ENCODE measurements at places on chromosomes 3 and 15.

GRCh38 chr3:13019243-13020095 lies 53.8 kb downstream of the IQSEC1 start:
- peak; percentile 94 for DNase-seq

GRCh38 chr3:61111825-61112224 lies 139.4 kb downstream of the FHIT start:
- no peak for DNase-seq

DNA sequence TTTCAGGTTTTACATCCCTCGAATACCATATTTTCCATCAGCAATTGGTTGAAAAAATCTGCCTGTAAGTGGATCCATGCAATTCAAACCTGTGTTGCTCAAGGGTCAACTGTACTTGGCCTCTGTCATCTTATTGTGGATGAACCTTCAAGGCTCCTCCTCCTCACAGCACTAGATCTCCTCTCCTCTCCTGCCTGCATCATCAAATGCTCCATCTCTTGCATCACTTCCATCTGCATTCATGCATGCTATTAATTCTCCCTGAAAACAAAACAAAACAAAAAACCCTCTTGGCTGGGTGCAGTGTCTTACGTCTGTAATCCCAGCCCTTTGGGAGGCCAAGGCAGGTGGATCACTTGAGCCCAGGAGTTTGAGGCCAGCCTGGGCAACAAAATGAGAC lies 10.1 kb downstream of the BCL2L10 start:
- DNase-seq: no peak

- DNase-seq: peak; percentile 37
Observed at GRCh38 chr3:182327196-182327681, 466.1 kb upstream of the ATP11B start.

DNA sequence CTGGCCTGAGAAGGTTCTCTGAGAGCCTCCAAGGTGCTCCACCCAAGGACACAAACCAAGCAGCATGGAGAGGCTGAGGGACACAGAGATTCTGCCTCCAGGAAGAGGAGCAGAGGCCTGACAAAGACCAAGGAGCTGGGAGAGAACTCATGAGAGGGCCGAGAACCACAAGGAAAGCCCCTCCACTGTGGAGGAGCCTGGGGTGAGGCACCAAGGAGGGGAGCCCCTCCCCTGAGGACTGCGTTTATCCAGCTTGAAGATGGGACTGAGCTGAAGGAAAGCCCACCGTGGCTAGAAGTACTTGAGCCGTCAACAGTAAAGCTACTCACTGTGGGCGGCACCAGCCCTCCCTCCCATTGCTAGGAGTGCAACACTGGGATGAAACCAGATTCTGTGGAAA lies 63.1 kb upstream of the MEF2A start:
- DNase-seq: no peak

GRCh38 chr15:79179108-79179561 lies 88.6 kb upstream of the RASGRF1 start:
- DNase-seq: no peak

GRCh38 chr3:32958509-32958908 lies 7.1 kb downstream of the CCR4 start:
- DNase-seq: no peak

- peak; percentile 84 for DNase-seq
Observed at GRCh38 chr3:156674911-156675829, 780 bp downstream of the TIPARP start.

GRCh38 chr15:80507131-80507530 lies 102.9 kb downstream of the ARNT2 start:
- no peak for DNase-seq

GRCh38 chr3:127613406-127613805 lies 15.2 kb downstream of the MCM2 start:
- DNase-seq: no peak

DNA sequence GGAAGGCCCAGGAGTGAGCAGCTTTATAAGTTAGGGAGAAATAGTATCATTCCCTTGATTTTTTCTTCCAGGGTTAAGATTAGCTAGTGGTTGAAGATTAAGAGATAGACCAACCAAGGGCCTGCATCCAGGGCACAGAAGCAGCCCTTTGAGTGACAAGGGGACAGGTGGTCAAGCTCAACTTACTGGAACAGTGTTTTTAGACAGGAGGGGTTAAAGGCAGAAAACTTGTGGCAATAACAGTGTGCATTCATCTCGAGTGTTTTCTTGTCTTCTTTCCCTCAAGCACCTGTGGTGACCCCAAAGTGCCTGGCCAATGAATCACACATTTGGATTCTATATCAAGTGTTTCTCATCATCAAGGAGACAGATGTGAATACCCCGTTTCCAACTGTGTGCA lies 267.5 kb downstream of the PDCD6IP start:
- no peak for DNase-seq

DNA sequence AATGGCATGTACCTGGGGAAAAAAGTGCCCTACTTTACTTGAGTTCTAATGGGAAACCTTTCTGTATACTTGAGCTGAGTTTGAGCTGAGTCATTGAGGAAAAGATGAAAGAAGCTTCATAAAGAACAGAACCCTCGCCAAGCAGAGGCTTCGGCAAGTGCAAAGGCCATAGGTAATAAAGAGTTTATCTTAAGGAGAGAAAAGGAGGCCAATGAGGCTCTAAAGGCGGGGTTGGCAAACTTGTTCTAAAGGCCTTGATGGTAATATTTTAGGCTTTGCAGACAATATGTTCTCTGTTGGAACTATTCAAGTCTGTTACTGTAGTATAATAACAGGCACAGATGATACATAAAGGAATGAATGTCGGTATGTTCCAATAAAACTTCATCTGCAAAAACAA lies 17.6 kb upstream of the TRAT1 start:
- DNase-seq: no peak

DNA sequence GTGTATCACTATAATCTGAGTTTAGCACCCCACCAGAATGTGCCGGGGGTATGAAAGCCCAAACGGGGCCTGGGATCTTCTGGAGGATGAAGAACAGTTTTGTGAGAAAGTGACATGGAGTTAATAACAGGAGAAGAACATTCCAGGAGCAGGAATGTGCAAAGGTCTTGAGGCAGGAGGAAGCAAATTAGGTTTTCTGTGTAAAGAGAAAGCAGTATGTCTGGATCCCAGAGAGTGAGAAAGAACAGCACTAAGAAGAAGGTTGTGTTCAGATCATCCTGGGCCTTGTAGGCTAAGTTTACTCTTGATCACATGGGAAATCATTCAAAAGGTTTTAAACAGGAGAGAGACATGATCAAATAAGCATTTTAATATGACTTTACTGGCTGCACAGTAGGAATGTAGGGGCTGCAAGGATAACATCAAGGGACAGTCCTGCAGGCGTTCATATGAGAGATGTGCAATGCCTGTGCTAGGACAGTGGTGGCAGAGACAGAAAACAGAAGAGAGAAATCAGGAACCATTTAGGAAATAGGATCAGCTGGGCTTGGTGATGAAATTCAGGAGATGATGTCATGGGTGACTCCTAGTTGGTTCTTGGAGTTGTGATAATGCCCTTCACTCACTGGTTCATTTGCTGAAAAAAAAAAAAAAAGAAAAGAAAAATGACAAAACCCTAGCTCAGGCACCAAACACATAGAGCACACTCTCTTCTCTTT lies 113.5 kb downstream of the TNIK start:
- DNase-seq: no peak

DNA sequence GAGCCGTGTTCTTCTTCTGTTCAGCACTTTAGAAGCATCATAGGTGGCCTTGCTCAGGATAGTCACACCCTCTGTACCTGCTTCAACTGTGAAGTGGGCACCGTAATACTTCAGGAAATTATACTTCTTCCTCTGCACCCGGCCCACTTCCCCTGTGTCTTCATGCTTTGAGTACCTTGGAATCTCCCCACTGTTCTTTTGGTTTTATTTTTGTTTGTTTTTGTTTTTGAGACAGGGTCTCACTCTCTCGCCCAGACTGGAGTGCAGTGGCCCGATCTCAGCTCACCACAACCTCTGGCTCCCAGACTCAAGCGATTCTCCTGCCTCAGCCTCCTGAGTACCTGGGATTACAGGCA lies 1.7 kb downstream of the P2RY14 start:
- DNase-seq: no peak

GRCh38 chr15:31379042-31379441 lies 52.4 kb downstream of the KLF13 start:
- no peak for DNase-seq

GRCh38 chr15:48722764-48723661 lies 77.5 kb upstream of the FBN1 start:
- DNase-seq: no peak

DNA sequence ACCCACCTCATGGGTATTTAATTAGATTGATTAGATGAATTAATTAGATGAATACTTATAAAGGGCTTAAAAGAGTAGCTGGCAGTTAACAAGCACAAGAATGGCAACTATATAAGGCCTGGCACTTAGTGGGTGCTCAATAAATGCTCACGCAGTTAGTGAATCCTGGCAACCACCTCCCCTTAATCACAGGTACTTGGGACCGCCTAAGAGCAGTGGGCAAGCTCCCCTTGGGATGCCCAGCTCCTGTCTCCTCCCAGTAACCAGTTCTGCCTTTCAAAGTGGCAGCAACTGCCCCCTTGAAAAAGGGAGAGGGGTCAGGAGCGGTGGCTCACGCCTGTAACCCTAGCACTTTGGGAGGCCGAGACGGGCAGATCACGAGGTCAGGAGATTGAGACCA lies 4.6 kb downstream of the LYZL4 start:
- DNase-seq: no peak

DNA sequence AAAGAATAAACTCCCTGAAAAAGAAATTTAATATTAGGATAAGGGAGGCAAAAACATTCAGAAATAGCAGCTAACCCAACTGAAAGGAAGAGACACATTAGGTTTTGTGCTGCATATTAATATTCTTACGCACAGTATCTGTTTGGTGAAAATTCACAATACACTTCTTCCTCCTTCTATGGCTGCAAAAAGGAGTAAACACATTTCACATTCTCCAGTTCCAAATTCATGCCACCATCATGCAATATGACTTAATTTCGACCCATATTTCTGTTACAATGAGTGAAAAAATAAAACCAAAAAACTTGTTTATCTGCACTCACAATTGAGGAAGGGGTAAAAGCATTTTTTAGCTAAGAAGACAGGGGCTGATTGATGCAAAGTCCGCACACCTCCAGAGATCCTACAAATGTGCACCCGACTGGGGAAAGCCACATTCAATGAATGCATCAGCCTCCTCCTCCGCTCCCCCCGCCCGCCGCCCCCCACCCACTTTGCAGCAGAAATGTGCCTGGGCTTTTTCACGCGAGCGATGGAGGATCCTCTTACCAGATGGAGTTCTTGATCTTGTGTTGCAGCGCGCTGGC lies 1.0 kb downstream of the RFX7 start:
- no peak for DNase-seq

- peak; percentile 27 for DNase-seq
Observed at GRCh38 chr3:60294181-60294580, 957.1 kb downstream of the FHIT start.

GRCh38 chr3:172106989-172107388 lies 67.6 kb downstream of the FNDC3B start:
- DNase-seq: no peak

DNA sequence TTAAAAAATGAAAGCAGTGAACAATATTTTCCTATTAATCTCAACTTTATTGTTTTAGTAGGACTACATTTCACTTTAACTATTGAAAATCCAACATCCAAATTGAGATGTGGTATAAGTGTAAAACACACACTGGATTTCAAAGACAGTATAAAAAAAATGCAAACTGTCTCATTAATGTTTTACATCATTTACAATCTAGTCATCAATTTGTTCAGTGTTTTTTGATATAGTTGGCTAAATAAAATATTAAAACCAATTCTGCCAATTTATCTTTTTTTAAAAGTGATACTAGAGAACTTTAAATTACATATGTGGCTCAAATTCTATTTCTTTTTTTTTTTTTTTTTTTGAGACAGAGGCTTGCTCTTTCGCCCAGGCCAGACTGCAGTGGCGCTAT lies 95.1 kb downstream of the NPTN start:
- no peak for DNase-seq

DNA sequence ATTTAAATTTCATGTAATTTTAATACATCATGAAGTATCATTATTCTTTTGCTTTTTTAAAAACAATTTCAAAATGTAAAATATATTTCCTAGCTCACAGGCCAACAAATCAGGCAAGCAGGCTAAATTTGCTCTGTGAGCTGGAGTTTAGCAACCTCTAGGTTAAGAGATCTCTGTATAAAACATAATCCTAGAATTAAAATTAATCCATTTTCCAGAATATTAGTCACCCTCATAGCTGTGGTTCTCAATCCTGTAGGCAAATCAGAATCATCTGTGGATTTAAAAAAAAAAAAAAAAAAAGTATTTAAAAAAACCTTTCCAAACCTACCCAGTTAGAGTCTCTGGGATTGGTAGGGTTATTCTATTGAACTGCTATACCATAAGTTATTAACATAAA lies 209.7 kb downstream of the MINAR1 start:
- no peak for DNase-seq

- DNase-seq: no peak
Observed at GRCh38 chr3:187227658-187228258, 30.5 kb downstream of the RTP1 start.

GRCh38 chr3:183098536-183099025 lies 715 bp downstream of the MCCC1 start:
- DNase-seq: no peak

DNA sequence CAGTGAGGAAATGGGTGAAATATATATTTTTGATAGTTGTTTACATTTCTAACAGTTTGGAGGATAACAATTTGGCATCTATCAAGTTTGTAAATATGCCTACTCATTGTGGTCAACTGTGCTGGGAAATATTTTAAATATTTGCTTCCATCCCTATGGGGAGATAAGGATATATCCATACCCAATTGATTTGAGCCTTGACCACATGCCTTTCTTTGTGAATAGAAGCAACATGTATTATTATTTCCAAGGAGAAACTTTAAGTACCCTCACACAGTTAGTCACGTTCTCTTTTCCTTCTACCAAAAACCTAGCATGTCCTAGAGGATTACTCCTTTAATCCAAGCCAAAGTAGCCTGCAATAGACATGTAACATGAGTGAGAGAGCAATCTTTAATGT lies 245.4 kb upstream of the CBLB start:
- no peak for DNase-seq

GRCh38 chr3:143309705-143310104 lies 190.1 kb downstream of the CHST2 start:
- DNase-seq: no peak

DNA sequence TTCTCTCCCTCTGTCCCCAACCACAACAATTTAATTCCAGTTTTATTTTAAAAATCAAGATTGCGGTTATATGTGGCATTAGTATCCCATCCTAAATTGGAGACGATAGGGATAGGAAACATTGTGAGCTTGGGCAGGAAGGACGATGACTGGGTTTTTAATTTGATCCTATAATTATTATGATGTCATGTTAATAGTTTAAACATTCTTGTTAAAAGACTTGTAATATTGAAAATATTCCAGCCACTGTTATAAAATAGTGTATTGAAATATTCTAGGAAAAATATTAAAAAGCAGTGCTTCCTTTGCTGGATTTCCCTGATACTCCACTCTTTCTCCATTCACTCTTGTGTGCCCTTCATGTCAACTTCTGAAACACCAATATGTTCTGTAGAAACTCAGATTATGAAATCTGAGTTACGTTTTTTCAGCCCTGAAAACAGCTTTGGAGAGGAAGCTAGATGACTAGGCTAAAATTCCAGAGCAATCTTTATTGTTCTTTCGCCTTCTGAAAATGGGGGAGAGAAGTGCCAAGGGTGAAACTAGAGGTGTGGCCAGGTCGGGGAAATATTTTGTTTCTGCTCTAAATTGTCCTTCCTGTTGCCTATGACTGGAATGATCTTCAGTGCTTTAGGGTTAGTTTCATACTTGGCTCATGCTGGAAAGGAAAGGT lies 46.1 kb upstream of the MAP3K13 start:
- no peak for DNase-seq

GRCh38 chr15:74252291-74252690 lies 16.2 kb downstream of the CCDC33 start:
- DNase-seq: no peak

- no peak for DNase-seq
Observed at GRCh38 chr3:129240436-129240835, 9.0 kb upstream of the COPG1 start.
